ENCODE measurements at places on chromosomes 2 and 18. TPM values are rescaled to one million over a fixed set of nuclear protein-coding genes. Genes with fewer than 3 reads are reported as not detected.

DNA sequence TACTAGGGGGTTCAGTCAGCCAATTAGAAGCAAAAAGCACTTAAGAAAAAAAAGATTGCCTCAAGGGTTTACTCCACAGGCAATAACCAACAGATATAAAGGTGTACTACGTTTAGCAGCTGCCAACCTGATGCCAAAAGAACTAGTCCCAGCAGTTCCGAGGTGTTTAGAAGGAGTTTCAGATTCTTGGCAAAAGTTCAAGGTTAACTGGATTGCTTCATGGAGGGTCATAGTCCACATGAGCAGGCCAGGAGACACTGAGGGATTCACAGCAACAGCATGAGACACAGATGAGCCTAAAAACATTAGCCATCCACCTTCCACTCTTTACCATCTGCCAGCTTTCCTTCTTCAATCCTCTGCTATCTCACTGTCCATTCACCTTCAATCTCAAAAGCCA, 4.9 kb upstream of the DNAH7 start:
- DNase-seq, result no peak

The TXNDC2 gene
- total RNA-seq, result under 0.01 TPM

DNA sequence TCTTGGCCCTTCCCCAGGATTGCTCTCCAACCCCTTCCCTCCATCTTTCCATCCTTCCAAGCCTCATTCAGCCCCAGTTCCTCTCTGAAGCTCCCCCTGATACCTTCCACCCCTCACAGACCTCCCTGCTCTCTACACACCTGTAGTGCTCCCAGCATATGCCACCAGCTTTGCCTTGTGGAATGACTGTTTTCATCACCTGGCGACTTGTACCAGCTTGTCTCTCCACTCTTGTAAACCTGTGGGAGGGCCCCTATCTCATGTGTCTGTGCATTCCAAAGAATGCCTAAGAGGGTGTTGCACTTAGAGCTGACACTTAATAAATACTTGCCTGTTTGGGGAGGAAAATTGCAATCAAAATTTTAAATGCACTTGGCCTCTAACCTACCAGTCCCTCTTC, 198.7 kb downstream of the BCL11A start:
- DNase-seq, result no peak

GRCh38 chr2:50476174-50476573, 555.8 kb downstream of the NRXN1 start:
- no peak for DNase-seq

- no peak for DNase-seq
Observed at GRCh38 chr2:119338826-119339561, 27.6 kb downstream of the C2orf76 start.

The VWC2L gene
- not detected for total RNA-seq

GRCh38 chr18:22594155-22594690, 176.5 kb upstream of the CTAGE1 start:
- DNase-seq, result no peak

The CRYGC gene
- not detected for total RNA-seq

GRCh38 chr2:69988086-69988635, 26.7 kb upstream of the ASPRV1 start:
- DNase-seq, result no peak

DNA sequence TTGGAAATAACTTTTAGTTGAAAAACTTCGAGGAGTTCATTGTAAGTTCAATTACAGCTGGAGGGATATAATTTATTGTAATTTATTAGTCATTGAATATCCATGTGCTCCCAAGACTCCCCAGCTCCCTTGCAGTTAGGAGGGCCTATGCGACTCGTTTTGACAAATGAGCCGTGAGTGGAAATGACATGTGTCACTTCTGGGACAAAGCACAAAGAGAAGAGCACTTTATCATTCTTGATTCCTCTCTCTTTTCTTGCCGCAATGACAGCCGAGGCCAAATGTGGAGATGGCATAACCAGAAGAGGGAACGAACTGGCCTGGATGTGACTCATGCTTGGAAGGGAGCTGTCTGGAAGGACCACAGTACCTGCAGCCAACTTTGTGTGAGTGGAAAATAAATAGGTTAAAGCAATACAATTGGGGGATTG, 44.2 kb upstream of the ITSN2 start:
- DNase-seq, result no peak

The COL3A1 gene
- 0.92 TPM for total RNA-seq
